ENCODE measurements at places on chromosomes 16 and 17.

- no peak for DNase-seq
These were observed 212.9 kb downstream of the CDH8 start for GRCh38 chr16:61823326-61823725.

GRCh38 chr17:38457577-38458371, 29.5 kb downstream of the ARHGAP23 start:
- no peak for DNase-seq

- no peak for DNase-seq
These were observed 64.0 kb downstream of the SNX20 start for GRCh38 chr16:50616883-50617645.

DNA sequence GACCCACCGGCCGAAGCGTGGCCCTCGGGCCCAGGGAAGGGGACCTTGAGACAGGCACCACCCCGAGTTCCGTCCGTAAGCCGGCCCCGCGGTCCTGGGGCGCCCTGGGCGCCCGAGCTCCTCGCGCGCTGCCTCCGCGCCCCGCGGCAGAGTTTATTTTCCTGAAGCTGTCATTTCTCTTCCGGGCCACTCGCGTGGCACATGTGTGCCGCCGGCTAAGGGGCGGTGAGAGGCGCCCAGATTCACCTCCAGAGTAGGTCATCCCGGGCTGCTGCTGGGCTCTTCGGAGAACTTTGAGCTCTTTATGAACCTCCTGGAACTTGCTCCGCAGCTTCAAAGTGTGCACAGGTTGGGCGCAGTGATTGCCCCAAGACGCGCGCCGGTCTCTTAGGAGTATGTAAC, 489 bp downstream of the ZC3H18 start:
- DNase-seq = peak; percentile 48

GRCh38 chr17:75927286-75927922, 13.4 kb downstream of the FBF1 start:
- DNase-seq = no peak

DNA sequence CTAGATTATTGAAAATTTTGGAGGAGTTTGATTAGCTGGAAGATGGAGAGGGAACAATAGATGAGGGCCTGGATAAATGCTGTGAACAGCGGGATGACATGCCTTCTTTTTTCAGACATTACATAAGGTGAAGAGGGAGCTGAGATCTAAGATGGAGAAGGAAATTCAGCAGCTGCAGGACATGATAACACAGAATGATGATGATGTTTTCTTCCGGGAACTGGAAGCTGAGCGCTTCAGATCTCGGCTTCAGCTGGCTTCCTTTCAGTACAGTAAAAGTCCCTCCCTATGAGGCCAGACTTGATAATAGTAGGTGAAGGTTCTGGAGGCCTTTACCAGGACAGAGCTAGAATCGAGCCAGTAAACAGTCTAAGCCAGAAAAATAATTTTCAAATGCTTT, 30.7 kb downstream of the CEP95 start:
- DNase-seq = no peak

DNA sequence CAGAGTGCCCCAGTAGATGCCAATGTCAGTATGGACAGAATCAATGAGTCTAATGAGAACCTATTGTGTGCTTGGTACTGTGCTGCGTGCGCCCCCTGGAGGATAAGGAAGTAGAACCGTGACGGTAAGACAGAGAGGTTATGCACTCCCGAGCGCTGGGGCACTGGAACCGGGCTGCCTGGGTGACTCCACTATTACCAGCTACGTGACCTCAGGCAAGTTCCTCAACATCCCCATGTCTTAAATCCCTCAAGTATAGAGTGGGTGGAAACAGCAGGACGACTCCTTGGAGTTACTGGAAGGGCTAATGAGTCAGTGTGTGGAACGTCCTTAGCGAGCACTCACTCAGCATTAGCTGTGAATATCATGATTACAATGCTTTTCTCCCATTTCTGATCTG, 16.2 kb downstream of the CHST4 start:
- DNase-seq = peak; percentile 74

DNA sequence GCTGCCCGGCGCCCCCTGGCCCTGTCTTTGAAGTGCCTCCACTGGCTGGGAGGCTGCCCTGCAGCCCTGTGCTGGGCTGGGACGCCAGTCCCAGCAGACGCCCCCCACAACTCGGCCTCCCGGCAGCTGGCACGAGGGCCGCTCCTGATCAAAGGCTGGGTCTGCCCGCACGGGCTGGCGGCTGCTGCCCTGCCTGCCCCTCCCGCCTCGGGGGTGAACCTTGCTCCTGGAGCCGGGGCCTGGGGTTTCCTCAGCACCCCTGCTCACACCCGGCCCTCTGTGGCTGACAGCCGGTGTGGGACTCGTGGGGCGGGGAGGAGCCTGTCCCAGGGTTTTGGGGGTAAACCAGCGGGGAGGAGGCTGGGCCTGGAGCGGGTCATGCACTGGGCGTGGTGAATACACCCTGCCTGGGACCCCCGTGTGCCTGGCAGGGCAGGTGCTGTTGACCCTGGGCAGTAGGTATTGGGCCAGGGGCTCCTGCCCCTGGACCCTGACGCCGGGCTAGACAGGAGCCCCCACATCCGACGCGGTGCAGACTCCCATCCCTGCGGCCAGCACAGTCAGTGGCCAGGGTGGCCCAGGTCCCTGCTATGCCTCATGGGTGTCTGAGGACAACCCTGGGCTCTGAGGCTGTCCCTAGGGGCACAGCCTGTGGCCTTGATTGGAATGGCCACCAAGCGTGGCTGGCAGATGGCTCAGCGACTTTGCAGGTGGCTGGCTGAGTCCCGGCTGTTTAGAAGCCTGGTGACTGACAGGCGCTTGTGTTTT, 21.7 kb downstream of the CENPX start:
- DNase-seq = no peak

DNA sequence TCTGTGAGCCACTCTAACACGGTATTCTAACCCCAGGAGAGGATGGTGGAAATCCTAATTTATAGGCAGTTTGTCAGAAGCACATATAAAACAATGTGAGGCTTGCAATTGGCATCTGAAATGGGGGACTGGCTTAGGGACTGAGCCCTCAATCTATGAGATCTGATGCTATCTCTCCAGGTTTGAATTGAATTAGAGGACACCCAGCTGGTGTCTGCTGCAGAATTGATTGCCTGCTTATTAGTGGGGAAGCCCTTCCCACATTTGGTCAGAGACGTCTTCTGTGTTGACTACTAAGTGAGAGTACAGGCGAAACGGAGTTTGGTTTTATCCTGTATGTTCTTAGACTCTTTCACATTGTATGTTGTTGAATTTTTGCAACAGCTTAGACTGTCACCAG, 13.6 kb upstream of the TMIGD1 start:
- DNase-seq = no peak

DNA sequence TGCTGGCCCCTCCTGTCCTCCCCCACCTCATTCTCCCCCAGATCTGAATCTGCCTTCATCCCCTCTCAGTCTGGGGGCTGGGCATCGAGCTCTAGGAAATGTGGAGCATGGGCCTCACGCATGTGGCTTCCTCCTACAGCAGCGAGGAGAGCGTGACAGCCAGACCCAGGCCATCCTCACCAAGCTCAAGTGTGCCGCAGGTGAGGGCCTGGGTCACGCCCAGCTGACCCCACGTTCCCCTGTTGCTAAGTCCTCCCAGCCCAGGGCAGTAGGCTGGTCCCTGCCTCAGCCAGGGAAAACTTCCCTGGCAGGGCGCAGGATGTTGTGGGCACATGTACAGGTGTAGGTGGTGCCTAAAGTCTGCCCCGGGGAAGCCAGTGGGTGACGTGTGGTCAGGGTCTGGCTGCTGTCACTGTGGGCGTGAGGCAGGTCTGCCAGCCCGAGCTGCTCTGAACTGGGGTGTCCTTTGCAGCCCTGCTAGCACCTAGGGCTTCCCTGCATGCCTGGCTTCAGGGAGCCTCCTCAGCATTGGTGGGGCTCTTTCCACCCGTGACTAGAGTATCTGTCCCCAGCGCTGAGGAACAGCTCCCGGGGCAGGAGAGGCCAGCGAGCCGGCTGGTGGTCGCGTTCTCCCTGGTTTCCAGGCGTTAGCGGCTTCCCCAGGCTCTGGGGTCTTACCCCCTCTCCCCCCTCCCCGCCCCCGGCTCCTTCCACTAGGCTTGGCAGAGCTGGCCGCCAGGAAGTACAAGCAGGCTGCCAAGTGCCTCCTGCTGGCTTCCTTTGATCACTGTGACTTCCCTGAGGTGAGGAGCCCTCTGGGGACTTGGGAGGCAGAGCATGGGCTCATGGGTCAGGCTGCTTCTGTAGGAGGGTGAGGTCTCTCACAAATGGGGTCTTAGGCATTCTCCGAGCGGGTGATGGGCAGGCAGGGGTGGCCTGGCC, 3.6 kb downstream of the GPS1 start:
- no peak for DNase-seq

DNA sequence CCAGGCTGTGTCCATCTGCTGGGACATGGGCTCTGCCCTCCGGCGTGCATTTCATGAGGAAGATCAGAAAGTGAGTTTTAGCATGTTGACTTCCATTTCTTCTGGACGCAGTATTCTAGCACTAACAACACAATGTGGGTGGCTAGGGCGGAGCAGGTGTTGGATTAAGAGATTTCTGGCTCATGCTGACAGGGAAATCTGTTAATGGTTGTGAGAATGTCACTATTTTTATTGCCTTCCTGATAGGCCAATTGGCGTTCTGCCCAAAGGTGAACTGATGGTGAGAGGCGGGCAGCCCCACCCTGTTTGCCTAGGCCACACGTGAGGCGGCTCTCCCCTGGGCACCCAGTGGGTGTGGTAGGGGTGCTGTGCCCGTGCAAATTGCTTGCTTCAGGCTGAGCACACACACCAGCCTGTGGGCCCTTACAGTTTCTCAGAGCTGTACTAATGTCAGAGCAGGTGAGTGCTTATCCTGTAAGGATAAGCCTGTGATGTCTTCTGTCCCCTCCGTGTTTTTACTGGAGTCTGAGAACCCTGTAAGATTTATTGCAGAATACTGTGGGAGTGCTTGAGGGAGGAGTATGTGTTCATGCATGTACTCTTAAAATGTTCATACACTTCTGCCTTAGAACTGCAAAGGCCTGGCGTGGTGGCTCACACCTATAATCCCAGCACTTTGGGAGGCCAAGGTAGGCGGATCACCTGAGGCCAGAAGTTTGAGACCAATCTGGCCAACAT, 30.9 kb downstream of the PGS1 start:
- DNase-seq = no peak

DNA sequence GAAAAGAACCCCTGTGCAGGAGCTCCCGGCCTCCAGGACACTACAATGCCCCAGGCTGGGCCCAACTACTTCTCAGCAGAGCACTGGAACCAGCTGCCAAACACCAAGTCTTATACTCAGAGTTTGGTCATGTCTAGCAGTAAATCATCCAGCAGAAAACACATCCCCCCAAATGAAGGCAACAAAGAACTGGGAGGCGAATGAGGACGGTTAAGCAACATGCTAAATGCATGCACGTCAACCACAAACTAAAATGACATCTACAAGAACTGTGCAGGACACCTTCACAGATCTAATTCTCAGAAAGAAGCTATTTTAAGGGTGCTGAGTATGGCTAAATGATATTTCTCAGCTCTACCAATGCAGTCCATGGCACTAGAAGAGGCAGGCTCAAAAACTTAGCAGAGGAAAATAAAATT, 7.6 kb upstream of the IRX5 start:
- no peak for DNase-seq

- DNase-seq = no peak
These were observed 4.8 kb upstream of the AARSD1 start for GRCh38 chr17:42969001-42969581.

DNA sequence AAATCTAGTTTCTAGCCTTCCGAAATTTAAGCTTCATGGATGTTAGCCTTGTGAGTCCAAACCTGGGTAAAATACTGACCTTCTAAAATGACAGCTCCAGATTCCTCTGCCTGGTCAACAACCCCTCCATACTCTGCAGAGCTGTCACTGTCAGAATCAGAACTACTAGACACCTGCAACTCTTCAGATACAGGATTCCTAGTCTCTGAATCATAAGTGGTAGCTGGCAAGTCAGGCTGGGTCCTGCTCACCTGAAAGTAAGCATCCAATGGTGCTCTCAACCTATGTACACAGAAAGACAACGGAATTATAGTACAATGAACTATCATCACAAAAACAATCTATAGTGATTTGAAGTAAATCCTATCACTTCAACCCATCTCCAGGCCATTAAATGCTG, 14.8 kb downstream of the RFWD3 start:
- no peak for DNase-seq

GRCh38 chr16:75457485-75458021, 6.9 kb downstream of the TMEM170A start:
- DNase-seq = no peak

- DNase-seq = peak; percentile 38
These were observed 16.6 kb upstream of the INPP5K start for GRCh38 chr17:1532836-1533602.

GRCh38 chr16:31143694-31144148, 6.1 kb downstream of the PRSS36 start:
- no peak for DNase-seq

- DNase-seq = no peak
These were observed 13.3 kb upstream of the CRK start for GRCh38 chr17:1469231-1469852.

DNA sequence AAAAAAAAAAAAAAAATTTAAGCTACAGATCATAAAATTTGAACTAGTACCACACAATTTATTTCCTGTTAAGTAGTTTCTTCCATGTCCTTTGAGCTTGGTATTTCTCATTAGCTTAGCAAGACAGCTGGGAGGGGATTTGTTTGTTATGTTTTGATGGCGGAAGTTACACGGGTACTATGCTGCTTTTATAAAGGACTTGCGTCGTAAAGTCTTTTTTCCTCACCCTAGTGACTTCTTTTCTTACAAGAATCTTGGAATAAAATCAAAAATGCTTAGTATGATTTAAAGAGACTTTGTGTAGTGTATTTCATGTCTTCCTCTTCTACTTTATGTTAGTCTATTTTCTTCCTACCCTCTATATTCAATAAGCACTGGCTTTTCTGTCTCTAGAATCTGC, 89.1 kb downstream of the NLK start:
- no peak for DNase-seq

GRCh38 chr16:69937465-69937951, 13.6 kb upstream of the CLEC18A start:
- DNase-seq = no peak

DNA sequence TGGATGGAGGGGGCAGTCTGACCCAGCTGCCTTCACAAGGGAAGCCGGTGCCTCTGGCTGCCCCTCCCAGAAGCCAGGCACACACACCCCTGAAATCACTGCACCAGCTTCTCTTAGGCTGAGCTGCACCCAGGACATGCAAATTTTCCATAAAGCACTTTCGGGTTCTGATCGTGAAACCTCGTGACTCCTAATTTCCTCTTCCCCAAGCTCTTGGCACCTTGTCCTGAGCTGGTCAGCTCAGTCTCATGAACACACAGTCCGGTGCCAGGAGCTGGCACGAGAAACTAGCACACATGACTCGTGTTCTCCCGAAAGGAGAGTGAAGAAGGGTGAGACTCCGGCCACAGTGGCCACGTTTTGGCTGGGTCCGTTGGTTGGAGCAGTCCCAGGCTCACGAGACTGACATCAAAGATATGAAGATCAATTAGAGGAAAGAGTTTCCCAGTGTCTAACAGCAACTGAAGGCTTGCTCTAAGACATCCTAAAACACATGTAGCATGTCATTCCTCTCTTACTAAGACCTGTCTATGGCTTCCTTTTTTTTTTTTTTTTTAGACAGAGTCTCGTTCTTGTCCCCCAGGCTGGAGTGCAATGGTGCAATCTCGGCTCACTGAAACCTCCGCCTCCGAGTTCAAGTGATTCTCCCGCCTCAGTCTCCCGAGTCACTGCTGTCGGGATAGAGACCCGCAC, 9.2 kb upstream of the ABR start:
- no peak for DNase-seq

All from stimulated activated naive CD8-positive, alpha-beta T cell treated with anti-CD3 and anti-CD28 coated beads, Interleukin-15, Interleukin-2, amounts not matched to agents 100 U/mL and 50 U/mL, for 24 hours (primary cell).